ENCODE measurements at places on chromosomes 4 and X.

- no peak for DNase-seq
Observed at GRCh38 chr4:162610116-162610515, 446.3 kb upstream of the FSTL5 start.

DNA sequence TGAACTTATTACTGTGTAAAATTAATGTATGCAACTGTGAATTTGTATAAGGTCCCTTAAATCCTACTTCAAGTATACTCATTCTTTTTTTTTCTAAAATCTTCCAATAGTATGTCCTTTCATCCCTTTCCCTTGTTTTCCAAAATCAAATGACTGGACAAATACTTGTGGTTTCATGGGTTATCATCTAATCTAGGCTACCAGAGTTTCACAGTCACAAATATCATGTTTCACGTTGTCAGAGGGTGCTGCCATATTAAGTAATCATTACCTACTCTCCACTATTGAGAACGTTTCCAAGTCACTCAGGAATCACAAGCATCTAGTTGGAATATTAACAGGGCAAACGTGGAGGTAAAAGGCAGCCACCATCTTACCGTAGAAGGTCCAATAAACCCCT, 1235.0 kb upstream of the TENM3 start:
- no peak for DNase-seq

DNA sequence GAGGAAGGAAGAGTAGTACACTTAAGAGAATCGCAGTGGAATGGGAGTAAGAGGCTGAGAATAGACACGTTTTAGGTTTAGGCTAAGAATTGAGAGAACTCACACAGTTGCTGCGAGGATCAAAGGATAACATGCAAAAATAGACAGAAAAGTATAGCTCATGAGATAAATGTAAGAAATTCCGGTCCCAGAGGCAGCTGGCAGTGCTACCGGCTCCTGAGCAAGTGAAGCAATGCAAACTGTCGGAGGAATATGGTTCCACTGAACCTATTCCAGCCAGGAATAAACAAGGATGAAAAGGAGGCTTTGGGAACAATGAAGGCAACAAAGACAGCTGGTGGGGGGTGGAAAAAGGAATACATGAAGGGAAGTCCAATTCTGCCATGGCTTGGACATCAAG, 191.8 kb downstream of the QDPR start:
- DNase-seq: no peak

DNA sequence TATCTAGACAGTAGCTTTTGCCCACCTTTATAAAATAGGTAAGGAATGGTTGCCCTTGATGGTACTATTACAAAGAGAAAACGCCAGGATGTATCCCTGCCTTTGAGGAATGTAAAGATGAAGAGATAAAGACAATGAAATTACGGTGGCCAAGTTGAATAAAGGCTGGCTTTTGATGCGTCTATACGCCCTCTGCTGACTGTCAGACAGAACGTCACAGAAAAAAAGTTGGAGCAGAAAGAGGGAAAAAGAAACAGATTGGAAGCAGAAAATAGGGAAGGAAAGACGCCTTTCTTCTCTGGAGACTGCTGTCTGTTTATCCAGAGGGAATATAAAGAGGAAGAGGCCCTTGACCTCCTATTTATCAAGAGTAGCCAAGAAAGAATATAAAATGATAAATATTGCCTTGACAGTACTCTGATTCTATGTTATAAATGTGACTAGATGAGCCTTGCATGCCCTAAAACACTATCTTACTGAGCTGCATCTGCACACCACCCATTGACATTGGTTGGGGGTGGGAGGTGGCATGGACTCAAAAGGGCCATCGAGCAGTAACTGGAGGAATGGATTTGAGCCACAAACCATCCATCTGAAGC, 30.6 kb downstream of the PCDH19 start:
- no peak for DNase-seq
